ENCODE measurements at places on chromosomes 3 and 15.
A peak's percentile ranks its signal among the peaks of the same experiment; 100 is the strongest.

- DNase-seq = no peak
Observed at GRCh38 chr3:101897013-101897412, 47.7 kb downstream of the NFKBIZ start.

GRCh38 chr3:185087419-185087818, 65.4 kb downstream of the C3orf70 start:
- no peak for DNase-seq

DNA sequence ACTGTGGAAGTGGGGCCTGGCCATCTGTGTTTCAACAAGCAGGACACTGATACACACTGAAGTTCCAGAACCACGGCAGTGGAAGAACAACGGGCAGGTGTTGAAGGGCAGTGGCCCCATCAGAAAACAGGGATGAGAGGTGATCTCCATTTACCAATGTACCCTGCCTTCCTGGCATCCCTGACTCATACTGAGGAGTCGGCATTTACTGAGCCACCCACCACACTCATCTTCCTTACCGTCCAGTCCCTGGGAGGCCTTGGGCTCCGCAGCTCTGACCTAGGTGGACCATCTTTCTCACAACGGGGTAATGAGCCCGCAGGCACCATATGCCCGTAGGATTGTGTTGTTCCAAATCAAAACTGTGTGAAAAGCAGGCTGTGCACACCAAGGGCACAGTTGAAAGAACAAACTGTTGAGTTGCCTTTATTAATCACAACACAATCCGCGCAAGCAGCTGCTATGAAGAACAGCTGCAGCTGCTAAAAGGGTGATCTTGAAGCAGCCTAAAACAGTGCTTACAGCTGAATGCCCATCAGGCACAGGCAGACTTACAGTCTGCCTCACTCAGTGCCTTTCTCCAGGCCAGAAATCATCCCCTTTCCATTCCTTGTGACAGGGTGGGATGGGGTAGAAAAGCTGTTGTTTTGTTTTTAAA, 12.9 kb downstream of the MB21D2 start:
- no peak for DNase-seq

GRCh38 chr15:80275961-80276360, 23.9 kb upstream of the CTXND1 start:
- DNase-seq = no peak

- DNase-seq = no peak
Observed at GRCh38 chr3:14284694-14285547, 106.3 kb downstream of the LSM3 start.

DNA sequence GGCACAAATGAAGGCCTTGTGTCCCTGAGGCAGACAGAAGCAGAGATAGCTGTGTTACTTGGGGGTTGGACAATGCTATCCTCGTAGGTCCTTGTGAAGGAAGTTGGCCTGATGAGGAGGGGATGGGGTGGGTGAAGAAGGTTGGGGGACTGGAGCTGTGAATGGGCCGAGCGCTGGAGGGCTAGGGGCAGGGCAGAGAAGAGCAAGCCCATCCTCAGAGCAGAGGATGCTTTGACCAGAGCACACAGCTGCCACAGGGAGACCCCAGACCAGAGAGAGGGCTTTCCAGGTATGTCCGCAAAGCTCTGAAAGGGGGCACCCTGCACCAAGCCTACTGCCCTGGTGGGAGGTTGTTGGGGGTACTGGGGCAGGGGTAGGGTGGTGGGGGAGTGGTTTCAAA, 5.7 kb upstream of the TBC1D2B start:
- no peak for DNase-seq

- DNase-seq = no peak
Observed at GRCh38 chr15:75063889-75064288, 40.5 kb downstream of the PPCDC start.

DNA sequence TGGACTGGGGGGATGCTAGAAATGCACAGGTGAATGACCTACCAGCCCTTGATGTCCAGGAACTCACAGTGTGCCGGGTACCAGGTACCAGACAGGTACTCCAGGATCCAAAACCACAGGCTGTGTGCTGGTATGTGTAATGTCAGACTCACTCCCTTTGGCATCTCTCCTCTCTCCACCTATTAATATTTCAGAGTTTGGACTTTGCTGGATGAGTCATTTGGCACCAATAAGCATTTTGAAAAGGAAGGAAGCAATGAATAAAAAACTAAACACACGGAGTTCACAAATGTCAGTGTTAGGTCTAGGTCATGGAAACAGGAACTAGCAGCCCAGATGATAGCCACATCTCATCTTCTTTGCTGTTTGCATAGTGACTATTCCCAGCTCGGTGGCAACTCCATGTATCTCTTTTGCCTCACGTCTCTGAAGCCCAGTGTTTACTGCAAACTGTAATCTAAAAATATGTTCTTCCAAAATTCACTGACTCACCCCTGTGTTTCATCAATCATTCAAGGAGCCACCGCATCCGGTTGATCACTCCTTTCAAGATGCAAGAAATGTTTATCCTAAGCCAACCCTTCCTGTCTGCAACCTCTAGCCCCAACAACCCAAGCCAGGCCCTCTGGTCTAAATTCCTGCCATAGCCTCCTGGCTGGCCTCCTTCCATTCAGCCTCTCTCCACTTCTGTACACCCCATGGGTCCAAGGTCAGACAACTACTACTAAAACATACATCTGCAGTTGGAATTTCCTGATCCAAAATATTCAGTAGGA, 8.4 kb downstream of the ITGB5 start:
- no peak for DNase-seq

GRCh38 chr3:133607816-133608215, 34.3 kb downstream of the CDV3 start:
- DNase-seq = no peak

GRCh38 chr3:138434875-138435772, 708 bp downstream of the ESYT3 start:
- no peak for DNase-seq

DNA sequence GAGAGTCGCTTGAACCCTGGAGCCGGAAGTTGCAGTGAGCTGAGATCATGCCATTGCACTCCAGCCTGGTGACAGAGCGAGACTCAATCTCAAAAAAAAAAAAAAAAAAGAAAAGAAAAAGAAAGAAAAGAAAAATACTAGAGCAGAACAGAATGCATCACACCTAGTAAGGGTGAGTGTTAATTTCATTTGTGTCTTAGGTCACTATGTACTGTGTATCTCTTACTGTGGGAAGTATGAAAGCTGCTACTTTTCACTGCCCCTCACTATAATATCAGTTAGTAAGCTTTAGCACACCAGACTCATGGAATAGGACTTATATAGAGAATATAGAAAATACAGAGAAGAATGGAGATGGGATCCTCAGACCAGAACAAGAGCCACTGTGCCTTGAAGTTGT, 45.9 kb upstream of the RASA2 start:
- DNase-seq = no peak

DNA sequence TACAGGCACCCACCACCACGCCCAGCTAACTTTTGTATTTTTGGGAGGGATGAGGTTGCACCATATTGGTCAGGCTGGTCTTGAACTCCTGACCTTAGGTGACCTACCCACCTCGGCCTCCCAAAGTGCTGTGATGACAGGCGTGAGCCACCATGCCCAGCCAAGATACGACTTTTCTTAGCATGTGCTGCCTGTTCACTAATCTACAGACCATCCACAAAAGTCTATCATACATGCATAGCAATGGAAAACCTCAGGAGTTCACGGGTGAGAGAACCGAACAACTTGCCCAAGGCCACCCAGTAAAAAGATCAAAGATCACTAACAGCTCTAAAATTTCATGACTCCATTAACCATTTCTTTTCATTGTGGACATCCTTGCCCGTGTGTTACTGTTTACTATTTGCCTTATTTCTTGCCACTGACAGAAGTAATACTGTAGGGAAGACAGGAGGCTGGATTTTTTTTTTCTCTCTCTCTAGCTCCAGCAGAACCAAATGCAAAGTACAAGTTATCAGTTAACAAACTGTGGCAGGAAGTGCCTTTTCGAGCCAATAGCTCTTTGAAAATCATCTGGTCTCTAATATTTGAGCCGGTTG, 92.3 kb downstream of the FOXP1 start:
- DNase-seq = no peak

GRCh38 chr15:61759639-61760038, 300.6 kb downstream of the VPS13C start:
- no peak for DNase-seq

DNA sequence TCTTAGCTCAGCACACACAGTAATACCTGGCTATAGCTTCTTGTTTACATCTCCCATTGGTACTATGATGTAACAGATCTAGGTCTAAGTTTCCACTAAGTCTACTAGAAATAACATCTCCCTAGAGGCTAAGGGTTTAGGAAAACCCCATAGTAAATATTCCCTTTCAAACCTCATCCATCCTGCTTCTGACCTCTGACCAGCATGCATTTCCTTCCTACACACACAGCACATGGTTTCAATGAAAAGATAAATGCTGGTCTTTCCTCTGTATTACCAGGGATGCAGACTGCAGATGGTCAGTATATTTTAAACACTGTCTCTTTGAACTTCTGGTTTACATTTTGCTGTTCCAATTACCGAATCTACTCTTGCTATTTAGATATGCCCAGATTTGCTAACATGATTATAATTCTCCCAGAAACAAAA, 96.6 kb downstream of the EFL1 start:
- DNase-seq = no peak

GRCh38 chr3:108610651-108611050, 21.1 kb downstream of the DZIP3 start:
- no peak for DNase-seq

- DNase-seq = no peak
Observed at GRCh38 chr15:28978661-28979060, 92.9 kb downstream of the APBA2 start.

DNA sequence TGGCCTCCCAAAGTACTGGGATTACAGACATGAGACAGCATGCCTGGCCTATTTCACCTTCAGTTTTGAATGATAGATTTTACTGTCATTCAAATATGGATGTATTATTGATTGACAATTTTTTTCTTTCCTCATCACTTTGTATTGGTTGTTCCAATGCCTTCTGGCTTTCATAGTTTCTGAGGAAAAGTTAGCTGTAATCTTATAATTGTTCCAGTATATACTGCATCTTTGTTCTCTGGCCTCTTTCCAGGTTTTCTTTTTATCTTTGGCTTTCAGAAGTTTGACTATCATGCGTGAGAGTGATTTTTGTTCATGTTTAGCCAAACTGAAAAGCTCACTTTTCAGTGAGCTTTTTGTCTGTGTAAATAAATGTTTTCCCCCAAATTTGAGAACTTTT, 157.1 kb downstream of the RSRC1 start:
- DNase-seq = no peak

DNA sequence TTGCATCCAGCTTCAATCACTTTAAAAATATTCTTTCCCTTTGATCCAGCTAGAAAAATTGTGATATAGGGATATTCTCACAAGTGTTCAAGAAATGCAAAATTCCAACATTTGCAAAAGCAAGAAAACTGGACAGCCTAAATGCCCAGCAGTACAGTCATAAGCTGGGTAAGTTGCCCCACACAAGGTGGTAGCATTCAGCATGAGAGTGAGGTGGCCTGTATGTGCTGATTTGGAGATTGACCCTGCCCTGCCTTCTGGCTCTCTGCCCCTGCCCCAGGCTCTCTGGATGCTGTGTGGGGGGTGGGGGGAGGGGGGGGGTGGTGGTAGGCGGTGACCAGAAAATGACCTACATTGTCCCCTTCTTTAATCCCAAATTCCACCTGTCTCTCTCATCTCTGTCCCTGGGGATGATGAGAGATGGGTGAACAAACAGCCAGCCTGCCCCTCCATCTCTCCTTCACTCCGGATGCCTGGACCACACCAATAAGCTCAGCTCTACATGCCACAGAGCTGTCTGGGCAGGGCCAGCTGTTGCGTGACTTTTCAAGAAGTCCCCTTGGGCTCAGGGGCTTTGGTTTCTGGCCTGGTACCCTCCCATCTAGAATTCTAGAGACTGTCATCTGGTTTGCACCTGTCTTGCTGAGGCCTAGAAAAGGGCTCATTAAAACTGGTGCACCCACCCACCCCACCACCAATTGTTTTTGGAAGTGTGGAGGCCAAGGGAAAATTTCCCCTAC, 42.2 kb downstream of the SLC28A1 start:
- DNase-seq = no peak

DNA sequence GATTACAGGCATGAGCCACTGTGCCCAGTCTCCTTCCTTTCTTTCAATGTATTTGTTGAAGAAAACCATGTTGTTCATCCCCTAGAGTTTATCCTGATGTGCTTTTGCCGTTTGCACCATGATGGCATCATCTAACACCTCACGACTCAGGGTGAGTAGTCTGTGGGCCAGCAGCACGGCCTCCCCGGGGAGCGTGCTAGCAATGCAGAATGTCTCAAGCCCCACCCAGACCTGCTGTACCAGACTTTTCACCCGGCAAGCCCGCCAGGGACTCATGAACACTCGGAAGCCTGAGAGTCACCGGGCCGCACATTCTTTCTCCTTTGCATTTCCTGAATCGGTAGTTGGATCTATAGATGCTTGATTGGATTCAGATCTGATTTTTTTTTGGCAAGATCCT, 64.6 kb downstream of the RPN1 start:
- no peak for DNase-seq

DNA sequence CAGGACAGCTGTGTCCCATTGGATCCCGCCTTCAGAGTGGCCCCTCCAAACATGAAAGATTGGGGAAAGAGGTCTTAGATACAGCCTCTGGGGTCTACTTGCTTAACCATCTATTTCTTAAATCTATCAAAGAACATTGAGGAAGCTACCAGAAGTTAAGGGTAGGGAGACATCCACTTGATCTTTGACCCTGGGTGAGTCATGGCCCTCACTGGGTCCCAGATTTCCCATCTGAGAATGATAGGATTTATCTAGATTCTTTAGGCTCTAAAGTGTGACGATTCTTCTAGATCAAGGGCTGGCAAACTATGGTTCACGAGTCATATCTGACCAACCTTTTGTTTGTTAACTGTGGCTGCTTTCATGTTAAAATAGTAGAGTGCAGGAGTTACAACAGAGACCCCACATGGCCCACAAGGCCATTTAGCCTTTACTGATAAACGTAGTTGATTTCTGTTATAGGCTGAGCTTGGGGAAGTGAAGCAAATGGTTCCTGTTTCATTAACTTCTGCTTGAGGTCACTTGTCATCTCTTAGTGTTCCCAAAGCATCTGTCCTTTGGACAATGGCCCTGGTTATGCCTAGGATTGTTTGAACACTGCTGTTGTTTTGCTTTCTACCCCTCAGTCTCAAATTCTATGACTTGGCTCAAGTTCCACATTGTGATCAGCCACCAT, 8.0 kb downstream of the MUC13 start:
- no peak for DNase-seq

GRCh38 chr3:170355738-170356595, 1.5 kb upstream of the SKIL start:
- peak; percentile 41 for DNase-seq

DNA sequence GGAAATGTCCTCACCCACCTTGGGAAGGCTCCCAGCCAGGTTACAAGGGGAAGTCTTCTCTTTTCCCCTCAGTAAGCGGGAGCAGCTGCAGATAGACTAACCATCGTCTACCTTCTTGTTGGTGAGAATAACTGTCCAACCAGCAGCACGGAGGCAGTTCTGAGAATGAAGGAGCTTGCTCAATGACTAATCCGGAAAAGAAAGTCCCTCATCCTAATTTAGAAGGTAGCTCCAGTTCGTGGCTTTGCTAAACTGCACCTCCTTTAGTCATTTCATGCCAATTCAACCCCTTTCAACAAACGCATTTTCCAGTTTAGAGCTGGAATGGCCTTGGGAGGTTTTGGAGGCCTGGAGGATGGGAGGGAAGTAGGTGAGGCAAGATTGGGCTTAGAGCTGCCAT, 527.4 kb upstream of the PROK2 start:
- DNase-seq = no peak

GRCh38 chr3:168025076-168025475, 70.6 kb downstream of the GOLIM4 start:
- no peak for DNase-seq

- peak; percentile 40 for DNase-seq
Observed at GRCh38 chr15:71448688-71449114, 333.4 kb downstream of the THSD4 start.

All from liver (tissue), 10 donors.